ENCODE measurements at places on chromosomes 3 and 15.

- DNase-seq, result no peak
These were observed 594.1 kb downstream of the FGF12 start for GRCh38 chr3:192133271-192133670.

GRCh38 chr3:155596615-155597014 is 148.3 kb downstream of the PLCH1 start:
- DNase-seq, result no peak

GRCh38 chr3:134155446-134155845 is 95.2 kb downstream of the RYK start:
- no peak for DNase-seq

DNA sequence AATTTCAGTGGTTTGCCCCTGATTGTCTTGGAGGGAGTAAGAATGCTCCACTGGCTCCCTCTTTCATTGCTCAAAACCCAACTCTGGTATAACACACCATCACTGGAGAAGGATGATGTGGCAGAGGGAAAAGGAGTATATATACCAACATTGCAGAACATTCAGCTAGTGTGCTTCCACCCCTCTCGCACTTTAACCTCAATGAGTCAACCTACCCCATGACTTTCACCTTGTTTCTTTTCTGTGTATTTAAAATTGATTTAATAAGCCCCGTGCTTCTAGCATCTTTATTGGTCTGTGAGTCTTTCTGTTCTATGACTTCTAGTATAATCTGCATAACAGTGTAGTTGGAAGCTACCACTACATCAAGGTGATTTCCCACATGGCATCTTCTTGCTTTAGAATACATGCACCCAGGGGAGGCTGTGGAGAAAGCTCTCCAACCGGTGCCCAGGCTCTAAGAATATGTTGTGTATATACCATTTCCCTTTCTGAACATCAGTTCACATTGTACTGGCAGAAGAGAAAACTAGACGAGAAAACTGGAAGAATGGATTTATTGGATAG is 595.1 kb upstream of the TGFBR2 start:
- DNase-seq, result no peak

DNA sequence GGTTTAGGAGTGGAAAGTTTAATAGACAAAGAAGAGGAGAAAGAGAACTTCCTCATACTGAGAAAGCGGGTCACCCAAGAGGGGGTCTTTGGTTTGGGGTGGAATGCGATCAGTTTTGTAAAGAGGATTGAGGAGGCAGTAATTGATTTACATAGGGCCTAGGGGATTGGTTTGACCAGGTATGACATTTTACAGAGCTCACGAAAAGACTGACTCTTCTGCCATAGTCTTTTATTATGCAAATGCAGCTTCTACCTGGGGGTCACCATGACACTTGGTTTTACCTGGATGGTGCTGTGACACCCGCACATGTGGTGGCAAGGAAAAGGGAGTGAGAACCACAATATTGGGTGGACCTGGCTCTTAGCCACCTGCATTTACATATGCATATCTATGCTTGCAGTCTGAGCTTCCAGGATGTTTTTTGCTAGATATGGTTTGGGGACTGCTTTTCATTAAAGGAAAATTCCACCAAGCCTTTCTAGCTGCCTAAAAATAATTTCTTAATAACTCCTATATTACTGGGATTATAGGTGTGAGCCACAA is 6.9 kb upstream of the NME9 start:
- DNase-seq, result no peak

- DNase-seq, result no peak
These were observed 161.6 kb upstream of the LRRC3B start for GRCh38 chr3:26460985-26461384.

DNA sequence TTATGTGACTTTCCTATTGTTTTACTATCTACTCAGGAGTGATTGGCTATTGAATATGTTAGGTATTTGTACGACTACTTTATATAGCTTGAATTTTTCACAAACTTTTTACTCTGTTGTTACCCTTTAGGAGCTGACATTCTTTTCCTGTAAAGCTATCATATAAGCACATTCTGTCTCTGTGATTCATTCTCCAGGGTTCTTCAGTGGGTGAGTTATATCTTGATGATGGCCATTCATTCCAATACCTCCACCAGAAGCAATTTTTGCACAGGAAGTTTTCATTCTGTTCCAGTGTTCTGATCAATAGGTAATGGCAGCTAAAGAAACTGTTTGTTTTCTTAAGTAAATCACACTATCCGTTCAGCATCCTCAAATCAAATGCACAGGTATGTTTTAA is 10.1 kb upstream of the CAPN3 start:
- DNase-seq, result no peak

DNA sequence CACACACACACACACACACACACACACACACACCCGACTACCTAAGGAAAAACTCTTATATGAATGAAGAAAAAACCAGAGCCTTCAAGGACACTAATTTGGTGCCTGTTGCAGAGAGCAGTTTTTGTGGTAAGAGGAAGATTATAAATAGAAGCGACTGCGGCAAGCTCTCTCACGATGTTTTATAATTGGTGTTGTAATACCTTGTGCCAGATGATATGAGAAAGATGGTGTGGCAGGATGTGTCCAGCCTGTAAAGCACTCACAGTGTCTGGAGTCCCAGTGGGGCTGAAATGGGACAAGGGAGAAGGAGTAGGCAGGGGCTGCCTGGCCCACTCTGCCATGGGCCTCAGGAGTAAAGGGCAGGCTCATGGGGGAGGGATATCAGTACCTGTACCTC is 839.9 kb downstream of the AGBL1 start:
- DNase-seq, result no peak

DNA sequence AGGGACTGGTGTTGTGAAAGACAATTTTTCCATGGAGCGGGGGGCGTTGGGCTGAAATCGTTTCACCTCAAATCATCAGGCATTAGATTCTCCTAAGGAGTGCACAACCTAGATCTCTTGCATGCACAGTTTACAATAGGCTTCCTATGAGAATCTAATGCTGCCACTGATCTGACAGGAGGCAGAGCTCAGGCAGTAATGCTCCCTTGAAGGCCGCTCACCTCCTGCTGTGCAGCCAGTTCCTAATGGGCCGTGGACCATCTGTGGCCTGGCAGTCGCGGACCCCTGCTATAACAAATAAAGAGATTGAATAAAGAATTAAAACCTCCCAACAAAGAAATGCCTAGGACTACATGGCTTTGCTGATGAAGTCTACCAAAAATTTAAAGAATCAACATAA is 25.3 kb upstream of the ANKRD28 start:
- no peak for DNase-seq

GRCh38 chr3:134072881-134073582 is 43.3 kb upstream of the SLCO2A1 start:
- no peak for DNase-seq

GRCh38 chr3:99520513-99520912 is 117.9 kb upstream of the COL8A1 start:
- DNase-seq, result no peak

DNA sequence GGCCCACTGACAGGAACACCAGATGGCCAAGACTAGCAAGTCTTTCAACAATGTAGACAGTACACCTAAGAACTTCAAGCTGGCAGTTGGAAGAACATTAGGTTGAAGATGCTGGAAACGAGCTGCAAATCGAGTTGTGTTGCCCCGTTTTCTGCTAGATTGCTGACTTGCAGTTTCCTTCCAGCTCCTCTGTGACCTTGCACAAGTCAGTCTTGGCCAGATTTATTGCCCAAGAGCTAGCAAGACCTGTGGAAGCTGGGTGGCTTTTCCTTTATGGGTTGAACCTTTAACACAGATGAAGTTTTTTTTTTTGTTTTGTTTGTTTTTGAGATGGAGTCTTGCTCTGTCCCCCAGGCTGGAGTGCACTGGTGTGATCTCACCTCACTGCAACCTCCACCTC is 2.9 kb upstream of the RBM6 start:
- DNase-seq, result no peak

DNA sequence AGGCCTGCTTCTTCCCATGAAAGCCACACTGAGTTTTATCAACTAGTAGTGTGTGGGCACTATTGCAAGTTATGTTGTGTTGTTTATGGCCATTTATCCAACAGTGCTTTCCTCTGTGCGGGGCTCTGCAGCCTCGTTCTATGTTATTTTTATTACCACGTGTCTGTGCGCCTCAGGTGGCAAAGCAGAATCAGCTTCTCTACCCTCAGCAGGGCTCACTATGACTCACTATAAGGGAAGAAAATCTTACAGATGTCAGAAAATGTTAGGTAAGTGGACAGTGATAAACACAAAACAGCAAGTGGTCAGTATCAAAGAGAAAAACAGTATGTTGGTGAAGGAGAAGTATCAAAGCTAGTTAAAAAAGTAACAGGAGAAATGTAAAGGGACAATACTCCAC is 61.4 kb downstream of the MOBP start:
- DNase-seq, result no peak

DNA sequence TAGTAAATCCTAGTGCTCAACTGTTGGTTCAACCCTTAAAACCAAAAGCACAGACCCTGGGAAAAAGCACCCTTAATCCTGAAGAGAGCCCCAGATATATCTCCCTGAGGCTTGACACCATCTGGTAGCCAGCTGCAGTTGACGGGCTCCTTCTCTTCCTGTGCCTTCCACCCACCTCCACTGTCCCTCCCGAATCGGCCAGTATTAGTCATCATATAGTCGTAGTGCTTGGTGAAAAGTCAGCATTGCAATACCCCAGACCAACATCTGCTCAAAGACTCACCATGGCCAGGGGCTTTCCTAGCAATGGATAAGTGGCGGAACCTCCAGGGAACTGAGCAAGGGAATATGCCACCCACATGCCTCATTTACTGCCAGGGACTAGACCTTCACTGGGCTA is 125.6 kb upstream of the CRBN start:
- no peak for DNase-seq

DNA sequence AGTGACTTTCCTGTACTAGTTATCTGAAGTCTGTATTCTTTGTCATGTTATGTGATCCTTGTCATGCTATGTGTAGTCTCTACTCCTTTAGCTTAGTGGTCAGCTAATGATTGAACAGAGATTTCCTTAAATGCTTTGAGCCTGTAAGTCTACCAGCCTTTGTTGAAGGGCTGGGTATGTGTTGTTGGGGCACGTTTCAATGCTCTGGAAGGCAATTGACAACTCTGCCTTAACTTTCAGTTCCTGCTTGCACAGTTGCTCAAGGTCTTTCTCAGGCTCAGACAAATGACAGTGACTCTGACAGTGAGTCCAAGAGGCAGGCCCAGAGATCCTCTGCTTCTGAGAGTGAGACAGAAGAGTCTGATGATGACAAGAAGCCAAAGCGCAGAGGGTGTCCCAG is 89.3 kb downstream of the CHD2 start:
- no peak for DNase-seq

DNA sequence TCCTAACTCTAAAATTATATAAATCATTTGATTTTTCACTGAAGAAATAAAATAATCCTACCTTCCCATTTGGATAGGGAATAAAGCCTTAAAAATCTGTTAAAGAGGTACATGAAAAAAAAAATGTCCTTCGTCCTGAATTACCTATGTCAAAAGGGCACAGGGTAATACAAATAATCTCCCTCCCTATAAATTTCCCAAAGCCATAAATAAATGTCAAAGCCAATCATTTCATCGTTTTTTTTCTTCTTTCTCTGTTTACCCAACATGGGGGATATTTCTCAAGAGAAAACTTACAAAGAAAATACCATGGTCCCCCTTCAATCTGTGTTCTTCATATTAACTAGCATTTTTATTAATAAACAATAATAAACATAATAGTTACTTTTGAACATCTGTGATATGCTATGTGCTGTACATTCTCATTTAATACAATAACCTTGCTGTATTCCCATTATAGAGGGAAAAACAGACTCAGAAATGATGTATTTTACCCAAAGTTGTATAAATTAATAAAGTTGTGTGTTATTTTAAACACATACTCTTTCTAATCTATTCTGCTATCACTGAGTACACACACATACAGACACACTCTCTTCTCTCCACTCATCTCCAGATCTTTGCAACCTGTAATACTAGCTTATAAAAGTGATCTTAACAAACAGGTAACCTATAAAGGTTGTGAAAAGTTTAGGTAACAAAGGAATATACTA is 910 bp upstream of the ANKRD28 start:
- DNase-seq, result no peak

GRCh38 chr3:103693831-103694230 is 1259.0 kb downstream of the ZPLD1 start:
- no peak for DNase-seq

DNA sequence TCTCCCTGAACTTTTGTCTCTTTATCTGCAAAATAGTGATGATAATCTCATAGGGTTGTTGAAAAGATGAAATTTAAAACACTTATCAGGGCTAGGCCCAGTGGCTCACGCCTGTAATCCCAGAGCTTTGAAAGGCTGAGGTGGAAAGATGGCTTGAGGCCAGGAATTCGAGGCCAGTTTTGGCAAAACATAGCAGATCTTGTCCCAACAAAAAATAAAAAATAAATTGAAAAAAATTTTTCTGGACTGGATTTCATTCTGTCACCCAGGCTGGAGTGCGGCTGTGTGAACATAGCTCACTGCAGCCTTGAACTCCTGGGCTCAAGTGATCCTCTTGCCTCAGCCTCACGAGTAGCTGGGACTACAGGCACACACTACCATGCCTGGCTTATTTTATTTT is 29.6 kb downstream of the LMLN start:
- DNase-seq, result no peak

DNA sequence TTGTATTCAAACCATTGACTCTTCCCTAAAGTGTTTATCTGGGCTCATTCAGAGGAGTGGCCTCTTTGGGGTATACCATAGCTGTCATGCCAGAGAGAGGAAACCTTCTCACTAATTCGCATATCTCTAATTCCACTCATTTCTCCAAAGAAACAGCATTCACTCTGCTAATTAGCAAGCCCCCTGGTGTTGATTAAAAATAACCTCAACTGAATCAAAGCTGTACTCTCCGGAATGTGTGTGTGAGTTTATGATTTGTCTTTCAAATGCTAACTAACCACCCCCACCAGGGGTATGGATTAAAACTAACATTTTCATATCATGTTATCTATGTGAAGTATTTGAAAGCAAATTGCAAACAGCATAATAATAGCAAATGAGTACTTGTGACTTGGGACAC is 45.5 kb downstream of the PAQR5 start:
- DNase-seq, result no peak

DNA sequence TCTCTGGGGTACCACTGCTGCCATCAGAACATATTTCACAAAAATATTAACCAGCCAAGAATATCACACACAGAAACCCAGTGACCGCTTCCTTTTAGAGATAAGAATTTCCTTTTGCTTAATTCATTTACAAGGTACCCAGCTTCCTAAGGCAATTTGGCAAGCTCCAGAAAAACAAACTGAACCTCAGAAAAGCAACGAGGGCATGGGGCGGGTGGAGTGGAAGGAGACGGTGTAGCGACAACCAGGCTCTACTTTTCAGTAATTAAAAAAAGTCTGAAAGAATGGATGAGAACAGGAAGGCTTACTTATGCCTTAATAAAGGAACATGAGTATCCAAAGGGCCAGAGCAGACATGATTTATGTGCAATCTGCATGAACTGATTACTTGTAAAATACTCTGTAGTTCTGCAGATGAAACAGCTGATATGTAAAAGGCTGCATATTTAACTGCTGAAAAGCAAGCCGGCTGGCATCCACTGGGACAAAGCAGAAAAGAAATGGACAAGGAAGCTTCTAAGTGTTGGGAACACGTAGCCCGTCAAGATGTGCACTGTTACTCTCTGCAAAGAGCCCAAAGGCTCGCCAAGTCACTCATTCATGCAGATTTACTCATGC is 18.6 kb downstream of the RFTN1 start:
- no peak for DNase-seq

GRCh38 chr3:47011371-47011770 is 31.9 kb downstream of the NBEAL2 start:
- DNase-seq, result no peak

Measured in H9 (cell line).